ENCODE measurements at places on chromosomes 16 and 17.

GRCh38 chr16:81522108-81522701, 77.6 kb downstream of the CMIP start:
- DNase-seq, result no peak

GRCh38 chr17:15447928-15448579, 19.4 kb downstream of the CDRT4 start:
- no peak for DNase-seq

DNA sequence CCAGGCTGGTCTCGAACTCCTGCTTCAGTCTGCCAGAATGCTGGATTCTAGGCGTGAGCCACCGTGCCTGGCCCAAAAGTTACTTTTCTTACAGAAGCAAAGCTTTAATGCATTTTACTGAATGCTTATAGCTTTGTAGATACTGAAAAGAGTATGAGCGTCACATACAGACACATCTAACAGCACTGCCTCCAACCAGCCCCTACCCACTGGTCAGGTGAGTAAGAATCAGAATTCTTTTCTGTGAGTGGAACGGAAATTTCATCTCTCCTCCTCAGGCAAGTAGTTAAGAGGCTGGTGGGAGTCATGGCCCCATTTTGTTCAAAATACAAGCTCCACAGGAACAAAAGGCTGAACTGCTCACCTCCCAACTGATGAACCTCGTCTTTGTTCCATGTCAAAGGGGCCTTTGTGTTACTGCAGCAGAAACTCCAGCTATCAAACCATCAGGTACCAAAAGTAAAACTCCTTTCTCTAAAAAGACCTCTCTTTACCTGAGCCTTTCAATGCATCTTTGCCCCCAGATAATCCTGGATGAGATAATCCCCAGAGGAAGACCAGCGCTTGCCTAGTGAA, 92.4 kb upstream of the RPH3AL start:
- no peak for DNase-seq

- no peak for DNase-seq
Measured at GRCh38 chr16:85151603-85152413, 39.5 kb upstream of the CIBAR2 start.

- no peak for DNase-seq
Measured at GRCh38 chr16:51507286-51507685, 356.2 kb upstream of the SALL1 start.

DNA sequence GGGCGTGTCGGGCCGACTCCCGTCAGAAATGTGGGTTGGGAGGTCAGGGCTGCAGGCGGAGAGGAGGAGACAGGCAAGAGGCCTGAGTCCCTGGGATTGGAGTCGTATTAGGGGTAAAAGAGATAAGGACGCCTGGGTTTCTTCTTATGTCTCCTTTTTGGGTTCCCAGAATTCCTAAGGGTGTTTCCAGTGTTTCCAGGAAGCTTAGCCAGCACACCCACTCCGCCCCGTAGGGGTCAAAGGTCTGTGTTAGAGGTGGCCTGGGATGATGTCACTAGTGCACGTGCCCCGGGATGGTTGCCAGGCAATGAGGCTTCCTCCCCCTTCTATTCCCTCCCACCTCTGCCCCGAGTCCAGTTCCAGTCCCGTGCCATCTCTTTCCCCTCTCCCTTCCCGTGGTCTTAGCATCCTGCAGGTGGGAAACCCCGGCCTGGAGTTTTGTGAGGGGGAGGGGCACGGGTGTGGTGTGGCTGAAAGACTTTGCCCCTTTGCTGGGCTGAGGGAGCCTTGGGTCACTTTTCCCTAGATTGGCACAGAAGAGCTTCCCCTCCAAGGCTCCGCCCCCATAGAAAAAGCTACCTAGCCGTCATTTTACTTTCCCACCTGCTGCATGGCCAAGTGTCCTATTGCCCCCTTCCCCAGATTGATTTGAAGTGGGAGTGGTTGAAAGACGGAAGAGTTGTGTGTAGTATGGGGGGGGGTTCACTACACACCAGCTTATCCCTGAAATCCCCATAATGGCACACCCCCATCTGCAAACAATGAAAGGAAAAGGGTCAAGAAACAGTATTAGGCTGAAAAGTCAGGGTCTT, 2.8 kb downstream of the KDM6B start:
- peak; percentile 71 for DNase-seq

GRCh38 chr16:68713361-68713760, 23.7 kb upstream of the CDH1 start:
- no peak for DNase-seq

- peak; percentile 63 for DNase-seq
Measured at GRCh38 chr17:1413281-1413791, 13.3 kb upstream of the YWHAE start.

GRCh38 chr17:16428098-16428882, 12.9 kb downstream of the TRPV2 start:
- no peak for DNase-seq

DNA sequence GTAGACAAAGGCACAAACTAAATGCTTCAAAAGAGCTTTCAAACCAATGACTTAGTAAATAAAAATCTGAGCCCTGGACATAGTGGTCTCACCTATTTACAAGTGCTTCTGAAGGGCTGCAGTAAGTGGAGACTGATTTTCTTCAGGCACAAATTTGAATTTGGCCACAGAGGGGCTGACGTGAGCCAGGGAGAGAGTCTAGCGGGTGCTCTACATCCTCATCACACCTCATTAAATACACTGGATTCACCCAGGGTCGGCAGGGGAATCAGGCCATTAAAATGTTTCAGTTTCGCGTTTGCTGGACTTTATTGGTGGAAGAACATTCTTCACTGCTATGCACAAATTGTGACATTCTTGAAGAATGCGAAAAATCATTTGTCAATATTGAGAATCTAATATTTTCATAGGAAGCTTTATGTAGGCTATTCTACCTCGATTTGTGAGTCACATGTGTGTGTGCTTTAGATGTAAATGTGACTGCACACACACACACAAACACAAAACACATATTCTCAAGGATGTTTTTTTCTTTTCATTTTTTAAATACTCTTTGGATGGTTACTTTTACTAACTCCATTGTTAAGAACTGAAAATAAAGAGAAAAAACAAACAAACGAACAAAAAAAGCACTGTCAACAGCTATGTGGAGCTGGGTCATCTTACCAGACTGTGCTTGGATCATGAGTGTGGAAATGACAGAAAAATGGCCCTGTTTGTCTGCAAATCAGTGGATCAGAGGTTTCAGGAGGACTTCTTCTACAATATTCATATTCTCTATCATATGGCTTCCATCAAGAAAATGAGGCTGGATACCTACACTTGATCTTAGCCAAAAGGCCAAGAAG, 58.9 kb downstream of the CDH11 start:
- DNase-seq, result no peak

DNA sequence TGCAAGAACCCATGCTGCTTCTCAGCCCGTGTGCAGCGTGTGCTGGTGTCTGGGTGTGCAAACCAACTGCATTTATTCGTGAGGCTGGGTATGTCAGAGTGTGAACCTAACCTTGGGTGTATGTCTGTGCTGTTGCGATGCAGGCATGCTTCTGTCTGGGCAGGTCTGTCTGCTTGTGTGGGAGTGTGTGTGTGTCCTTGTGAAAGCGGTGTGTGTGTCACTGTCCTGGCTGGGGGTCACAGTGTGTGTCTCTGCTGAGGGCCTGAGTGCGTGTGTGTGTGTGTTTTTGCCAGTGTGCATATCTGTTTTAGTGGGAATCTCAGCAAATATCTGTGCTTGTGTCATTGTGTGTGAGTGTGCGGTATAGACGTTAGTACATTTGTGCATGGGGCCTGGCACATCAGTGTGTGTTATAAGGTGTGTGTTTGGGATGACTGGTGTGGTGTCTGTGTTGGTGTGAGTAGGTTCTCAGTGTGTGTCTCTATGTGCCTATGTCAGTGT, 121.8 kb downstream of the CYLD start:
- no peak for DNase-seq

DNA sequence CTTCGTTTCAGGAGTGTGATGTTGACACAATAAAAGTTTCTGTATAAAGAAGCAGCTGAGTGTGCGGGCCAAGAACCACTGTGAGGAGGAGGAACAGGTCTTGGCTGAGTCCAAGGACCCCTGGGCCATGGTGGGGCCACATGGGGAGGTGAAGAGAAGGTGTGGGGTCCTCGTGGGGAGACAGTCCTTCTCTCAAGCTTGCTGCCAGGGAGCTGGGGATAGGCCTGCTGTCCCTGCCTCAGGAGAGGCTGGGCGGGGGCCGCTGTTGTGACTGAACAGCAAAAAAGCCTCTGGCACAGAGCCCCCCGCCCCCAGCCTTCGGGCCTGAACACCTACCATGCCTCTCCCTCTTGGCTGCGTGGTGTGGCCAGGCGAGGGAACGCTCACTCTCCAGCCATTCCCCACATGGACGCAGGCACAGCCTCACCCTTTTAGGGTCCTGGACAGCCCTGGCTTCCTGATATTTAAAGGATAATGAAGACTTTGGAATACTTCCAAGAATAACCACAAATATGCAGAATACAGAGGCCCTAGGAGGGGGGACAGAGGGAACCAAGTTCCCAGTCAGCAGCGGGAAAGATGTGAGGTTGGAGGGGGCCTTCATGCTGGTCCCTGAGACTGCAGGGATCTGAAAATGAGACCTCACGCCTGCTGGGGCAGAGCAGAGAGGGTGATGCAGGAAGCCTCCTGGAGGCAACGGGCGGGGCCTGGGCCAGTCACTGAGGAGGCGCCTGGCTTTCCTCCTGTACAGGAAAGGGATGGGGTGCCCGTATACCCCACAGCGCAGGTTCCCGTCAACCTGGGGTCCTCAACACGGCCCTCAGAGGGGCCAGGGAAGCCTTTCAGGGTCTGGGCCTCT, 100.0 kb upstream of the CREBBP start:
- no peak for DNase-seq

GRCh38 chr16:85820604-85821372, 21.3 kb downstream of the COX4I1 start:
- no peak for DNase-seq

DNA sequence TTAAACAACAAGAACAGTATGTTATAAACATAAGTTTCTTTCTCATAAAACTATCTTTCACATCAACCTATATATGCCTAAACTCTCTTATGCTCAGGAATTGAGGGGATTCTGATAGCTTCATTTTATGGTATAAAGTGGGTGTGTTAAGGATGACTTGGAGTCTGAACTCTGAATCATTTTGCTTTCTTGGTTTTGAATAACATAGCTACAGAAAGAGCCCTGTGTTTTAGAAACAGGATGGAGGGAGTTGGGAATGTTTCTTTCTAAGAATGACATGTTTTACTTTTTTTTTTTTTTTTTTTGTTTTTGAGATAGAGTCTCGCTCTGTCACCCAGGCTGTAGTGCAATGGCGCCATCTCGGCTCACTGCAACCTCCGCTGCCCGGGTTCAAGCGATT, 50.1 kb downstream of the RHOT1 start:
- DNase-seq, result no peak

- DNase-seq, result no peak
Measured at GRCh38 chr16:12998361-12999085, 97.1 kb downstream of the SHISA9 start.

DNA sequence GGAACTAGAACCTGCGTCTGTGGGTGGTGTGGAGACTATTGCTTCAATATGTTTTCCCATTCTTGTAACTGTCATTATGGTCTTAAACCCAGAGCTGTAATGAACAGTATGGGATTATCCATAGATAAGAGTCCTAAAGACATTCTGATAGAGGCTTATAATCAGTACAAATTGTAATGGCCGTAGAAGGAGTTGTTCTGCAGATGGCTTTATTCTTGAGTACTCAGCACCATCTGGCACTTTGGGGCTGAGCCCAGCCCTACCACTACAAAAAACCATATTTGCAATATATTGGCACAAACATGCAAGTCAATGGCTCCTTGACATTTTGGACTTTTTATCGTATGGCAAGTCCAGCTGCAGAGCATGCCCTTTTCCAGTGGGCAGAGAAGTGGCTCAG, 150.0 kb downstream of the HS3ST4 start:
- no peak for DNase-seq

Data from kidney epithelial cell (primary cell).